ENCODE measurements at places on chromosomes 3 and 15. TPM values are rescaled to one million over a fixed set of nuclear protein-coding genes. Genes with fewer than 3 reads are reported as not detected.

Gene ZNF660
- 14.3 TPM for total RNA-seq

Gene TRH
- total RNA-seq = 1.1 TPM

Gene IVD
- total RNA-seq = 22.1 TPM

Gene CCDC54
- 0.16 TPM for total RNA-seq

Gene GOLGA6B
- not detected for total RNA-seq

Gene TRPM1
- total RNA-seq = not detected

Gene GPD1L
- total RNA-seq = 78.8 TPM

Gene MESP1
- 1.6 TPM for total RNA-seq

Gene STXBP5L
- 18.6 TPM for total RNA-seq

Gene WDR93
- 0.31 TPM for total RNA-seq

GRCh38 chr3:132210476-132211346 is 106.5 kb upstream of the ACP3 start:
- DNase-seq = no peak

DNA sequence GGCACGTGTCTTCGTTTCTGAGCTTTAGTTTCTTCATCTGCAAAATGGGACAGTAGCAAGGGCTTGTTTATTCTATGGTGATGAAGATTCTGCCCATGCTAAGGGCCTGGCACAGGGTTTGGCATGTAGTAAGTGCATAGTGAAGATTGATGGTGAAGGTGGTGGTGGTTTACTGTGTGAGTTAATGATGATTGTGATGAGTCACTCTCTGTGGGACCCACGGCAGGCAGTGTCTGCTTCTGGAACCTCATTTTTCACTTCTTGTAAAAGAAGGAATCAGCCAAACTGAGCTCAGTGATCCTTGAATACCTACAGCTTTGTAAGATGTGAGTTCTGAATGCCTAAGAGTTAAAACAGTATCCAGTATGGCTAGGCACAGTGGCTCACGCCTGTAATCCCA is 86.2 kb upstream of the LRTM1 start:
- no peak for DNase-seq

- DNase-seq = no peak
Observed at GRCh38 chr3:183151086-183151485, 11.4 kb downstream of the LAMP3 start.

DNA sequence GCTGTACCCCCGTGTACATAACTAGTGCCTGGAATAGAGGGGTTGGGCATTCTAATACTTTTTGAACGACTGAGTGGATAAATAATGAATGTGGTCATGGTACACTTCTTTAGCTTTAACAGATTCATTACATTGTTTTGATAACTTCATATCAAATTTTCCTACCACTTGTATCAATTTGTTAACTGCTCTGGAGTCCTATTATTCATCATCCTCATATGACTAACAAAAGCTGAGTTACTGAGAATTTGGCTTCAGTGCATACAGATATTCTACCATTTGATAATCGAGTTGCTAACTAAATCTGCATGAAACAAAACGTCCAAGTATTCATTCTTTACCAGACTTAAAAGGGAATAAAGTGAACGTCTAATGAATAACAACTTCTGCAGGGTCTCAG is 31.7 kb downstream of the FRMD5 start:
- DNase-seq = no peak

DNA sequence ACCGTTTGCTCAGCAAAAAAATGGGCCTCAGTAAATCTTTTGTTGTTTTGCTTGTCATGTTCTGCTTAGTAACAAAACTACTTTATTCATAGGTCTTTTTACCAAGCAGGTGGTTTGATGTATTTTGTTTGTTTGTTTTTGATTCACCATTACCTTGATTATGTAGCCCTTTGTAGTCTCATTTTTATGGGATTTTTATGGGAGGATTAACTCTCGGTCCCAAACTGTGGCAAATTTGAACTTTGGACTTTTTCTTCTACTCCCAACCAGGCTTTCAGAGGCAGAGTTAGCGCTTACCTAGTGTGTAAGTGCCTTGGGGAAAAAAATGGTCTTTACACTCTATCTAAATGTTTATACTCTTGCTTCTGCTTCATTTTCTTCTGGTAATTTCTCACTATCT is 276.7 kb upstream of the POU1F1 start:
- no peak for DNase-seq

DNA sequence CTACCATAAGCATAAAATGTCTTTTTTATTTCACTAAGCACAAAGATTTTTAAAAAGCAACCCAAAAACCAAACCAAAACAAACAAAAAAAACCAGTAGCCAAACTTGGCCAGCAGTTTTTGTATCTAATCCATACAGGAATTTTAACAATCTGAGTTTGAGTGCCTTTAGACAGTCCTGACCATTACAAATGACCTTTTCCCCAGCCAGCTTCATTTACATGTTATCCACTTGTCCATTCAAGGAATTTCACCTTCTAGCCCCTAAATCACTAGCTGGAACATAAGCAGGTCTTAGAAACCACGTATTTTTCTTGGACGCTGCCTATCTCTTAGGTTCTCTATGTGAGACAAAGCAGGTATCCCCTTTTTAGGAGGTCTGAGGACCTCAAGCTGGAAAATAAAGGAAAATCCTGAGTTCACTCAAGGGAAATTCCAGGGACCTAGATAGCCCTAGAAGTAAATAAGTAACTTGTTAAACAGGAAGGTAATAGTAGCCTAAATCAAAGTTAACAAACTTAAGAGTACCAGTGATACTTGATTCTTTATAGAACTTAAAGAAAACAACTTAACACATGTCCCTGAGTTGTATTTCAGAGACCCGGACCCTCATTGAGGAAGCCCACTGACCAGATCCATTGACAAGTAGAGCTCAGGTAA is 34.2 kb downstream of the CIP2A start:
- DNase-seq = no peak

DNA sequence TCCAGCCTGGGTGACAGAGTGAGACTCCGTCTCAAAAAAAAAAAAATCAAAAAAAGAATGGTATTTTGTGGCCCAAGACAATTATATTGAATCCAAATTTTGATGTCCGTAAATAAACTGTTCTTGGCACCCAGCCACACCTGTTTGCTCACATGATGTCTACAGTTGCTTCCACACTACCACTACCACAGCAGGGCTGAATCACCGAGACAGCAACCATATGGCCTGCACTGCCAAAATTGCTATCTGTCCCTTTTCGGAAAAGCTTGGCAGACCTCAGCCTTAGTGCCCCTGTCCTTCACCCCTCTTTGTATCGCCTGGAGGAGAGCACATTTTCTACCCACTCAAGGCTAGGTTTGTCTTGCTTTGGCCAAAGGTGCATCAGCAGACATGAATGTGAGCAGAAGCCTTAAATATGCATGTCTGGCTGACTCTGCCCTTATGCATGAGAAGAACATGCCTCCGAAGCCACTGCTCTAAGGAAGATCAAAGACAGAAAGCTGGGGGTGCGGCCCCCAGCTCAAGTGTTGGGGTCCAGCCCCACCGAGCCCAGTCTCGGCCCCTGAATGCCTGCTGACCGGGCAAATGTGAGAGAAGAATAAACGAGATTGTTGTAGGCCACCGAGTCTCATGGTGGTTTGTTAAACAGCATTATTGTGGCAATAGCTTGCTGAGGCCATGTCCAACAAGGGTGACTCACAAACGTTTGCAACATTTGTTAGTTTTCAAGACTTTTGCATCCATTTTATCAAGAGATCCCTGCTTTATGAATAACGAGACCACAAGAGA is 108.1 kb downstream of the TPRA1 start:
- no peak for DNase-seq

GRCh38 chr3:39011191-39011736 is 40.5 kb downstream of the SCN11A start:
- no peak for DNase-seq

GRCh38 chr3:42729404-42730145 is 27.0 kb upstream of the HHATL start:
- DNase-seq = no peak

- DNase-seq = no peak
Observed at GRCh38 chr15:56640549-56640948, 92.8 kb downstream of the ZNF280D start.

DNA sequence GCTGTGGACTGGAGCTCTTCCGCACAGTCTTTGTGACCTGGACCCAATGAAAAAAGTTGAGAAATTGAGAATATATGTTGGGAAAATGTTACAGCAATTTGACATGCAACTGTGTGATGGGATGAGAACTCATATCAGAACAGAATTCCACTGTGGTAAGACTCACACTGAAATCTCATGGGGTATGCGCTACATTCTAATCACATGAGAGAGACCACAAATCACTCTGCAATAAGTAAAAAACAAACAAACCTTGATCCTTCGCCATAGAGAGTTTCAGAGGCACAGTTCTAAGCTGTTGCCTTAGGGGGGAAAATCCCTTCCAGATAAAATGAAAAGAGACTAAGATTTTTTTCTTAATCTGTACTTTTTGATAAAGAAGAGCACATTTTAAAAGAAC is 37.3 kb downstream of the LMCD1 start:
- no peak for DNase-seq

DNA sequence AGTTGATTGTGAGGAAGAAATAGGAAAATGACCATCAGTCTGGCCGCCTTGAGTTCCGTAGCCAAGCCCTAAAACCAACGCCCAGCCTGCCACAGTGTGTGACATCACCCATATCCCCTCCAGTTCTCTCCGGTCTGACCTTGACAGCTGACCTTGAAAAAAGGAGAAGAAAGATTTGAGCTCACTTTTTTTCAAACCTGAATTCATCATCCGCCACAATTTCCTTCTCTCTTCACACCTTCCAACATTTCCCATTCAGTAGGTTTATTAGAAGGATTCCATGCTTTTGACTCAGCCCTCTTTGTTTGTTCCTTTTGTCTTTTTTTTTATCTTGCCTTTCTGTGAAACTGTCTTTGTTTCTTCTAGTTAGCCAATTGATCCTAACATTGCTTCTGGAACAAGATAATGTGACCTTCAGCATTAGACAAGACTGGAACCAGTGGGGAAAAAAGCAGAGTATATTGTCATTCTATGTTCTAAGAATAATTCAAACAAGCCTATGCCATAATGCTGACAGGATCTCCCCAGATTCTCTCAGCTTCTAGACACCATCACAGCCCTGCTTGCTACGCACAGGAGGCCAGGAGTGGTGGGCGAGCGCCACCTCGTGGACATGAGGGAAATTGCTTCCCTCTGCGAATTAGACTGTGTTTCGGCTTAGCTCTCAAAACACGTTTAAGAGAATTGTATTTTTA is 283.1 kb downstream of the FGF12 start:
- DNase-seq = peak; percentile 69

GRCh38 chr3:15809313-15809712 is 11.5 kb upstream of the ANKRD28 start:
- DNase-seq = no peak

DNA sequence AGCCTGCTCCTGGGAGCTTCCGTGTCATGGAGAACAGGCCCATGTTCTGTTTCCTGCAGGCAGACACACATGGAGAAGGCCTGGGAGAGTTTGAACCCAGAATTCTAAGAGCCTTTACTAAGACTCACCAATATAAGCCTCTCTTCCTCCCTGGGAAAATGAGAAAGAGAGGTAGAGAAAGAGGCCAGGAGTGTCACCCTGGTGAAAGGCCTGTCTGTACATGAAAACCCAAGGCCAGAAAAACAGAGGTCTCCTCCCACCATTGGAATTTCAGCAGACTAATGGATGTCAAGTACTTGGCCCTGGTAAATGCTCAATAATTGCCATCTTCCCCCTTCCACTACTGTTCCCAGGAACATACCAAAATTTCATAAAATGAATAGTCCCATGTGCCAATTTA is 117.6 kb downstream of the TOP2B start:
- no peak for DNase-seq

DNA sequence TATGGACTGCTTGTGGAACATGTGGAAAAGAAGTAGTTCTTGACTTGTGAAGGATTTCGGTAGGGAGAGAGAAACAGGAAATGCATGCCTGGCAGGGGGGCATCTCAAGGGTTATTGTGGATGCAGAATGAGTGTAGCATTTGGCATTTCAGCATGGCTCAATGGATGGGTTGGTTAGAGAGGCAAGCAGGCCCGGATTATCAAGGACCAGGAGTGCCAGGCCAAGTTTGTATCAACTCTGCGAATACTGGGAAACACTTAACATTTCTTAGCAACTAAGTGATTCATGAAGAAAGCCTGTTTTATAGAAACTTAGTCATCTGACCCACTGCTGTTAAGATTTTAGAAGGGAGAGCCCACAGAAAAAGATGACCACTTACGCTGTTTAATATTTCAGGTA is 33.6 kb downstream of the KIF15 start:
- DNase-seq = no peak

DNA sequence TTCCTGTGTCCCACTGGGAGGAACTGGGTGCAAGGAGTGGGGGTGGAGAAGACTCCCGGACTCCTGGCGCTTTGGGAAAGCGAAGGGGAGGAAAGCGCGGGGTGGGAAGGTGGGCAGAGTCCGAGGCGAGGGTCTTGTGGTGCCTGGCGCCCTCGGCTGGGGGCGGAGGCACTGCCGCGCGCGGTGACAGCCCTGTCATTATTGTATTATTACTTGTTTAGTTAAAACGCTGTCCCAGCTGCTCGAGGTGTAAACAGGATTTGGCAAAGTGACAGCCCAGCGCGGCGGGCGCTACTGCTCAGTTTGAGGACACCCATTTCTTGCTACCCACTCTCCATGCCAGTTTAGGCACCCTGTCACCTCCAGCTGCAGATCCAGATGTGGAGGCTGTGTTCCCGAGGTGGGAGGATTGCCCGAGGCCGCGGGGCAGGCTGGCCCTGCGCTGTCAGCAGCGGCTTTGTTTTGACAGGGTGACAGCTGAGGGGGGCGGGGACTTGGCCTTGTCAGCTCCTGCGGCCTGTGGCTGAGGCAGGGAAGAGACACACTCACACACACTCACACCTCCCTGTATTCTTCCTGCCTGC is 1.0 kb downstream of the KAT2B start:
- DNase-seq = peak; percentile 92

GRCh38 chr15:63555507-63555906 is 41.7 kb upstream of the FBXL22 start:
- no peak for DNase-seq

GRCh38 chr3:169754711-169755110 is 10.1 kb downstream of the TERC start:
- no peak for DNase-seq

DNA sequence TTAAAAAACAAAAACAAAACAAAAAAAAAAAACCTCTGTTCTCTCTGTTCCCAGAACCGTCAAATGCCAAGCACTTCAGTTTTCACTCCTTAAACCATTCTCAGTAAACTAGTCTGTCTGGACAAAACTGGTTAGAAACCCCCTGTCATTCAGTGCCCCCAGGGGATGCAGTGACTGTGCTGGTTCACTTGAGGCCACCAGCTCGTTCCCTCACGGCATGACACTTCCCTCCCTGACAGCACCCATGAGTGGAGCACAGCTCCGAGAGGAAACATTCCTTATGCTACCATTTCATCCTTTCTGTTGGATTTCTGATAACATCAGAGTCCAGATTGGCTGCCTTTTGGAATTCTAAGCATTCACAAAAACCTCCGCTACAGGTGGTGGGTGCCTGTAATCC is 244.0 kb upstream of the TPM1 start:
- no peak for DNase-seq

- no peak for DNase-seq
Observed at GRCh38 chr15:40155270-40155910, 5.5 kb upstream of the BUB1B start.

DNA sequence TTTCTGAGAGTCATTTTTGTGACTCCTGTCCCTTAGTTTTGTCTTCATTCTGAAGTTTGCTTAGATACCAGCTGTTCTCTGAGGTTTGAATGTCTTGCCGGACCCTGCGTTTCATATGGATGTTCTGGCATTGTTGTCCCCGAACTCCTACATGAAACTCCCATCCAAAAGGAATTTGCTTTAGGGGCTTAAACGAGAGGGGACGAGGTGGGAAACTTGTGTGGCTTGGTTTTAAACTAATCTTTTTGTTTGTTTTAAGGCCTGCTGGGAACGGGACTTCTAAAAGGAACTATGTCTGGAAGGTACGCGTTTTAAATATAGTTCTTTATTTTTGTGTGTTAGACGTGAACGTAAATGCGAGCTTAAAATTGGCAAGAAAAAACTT is 679 bp downstream of the RPL35A start:
- no peak for DNase-seq

Measured in occipital lobe (tissue), 3 donors.